ENCODE measurements at places on chromosomes 11 and 22.

- DNase-seq: no peak
These were observed 69.9 kb downstream of the BUD13 start for GRCh38 chr11:116702772-116703385.

GRCh38 chr11:32316858-32317642, 118.3 kb downstream of the WT1 start:
- no peak for DNase-seq

GRCh38 chr11:127590314-127590713, 589.7 kb upstream of the KIRREL3 start:
- no peak for DNase-seq

- DNase-seq: no peak
These were observed 15.1 kb downstream of the JHY start for GRCh38 chr11:122897606-122898210.

- DNase-seq: no peak
These were observed 21.7 kb upstream of the NRGN start for GRCh38 chr11:124717786-124718651.

DNA sequence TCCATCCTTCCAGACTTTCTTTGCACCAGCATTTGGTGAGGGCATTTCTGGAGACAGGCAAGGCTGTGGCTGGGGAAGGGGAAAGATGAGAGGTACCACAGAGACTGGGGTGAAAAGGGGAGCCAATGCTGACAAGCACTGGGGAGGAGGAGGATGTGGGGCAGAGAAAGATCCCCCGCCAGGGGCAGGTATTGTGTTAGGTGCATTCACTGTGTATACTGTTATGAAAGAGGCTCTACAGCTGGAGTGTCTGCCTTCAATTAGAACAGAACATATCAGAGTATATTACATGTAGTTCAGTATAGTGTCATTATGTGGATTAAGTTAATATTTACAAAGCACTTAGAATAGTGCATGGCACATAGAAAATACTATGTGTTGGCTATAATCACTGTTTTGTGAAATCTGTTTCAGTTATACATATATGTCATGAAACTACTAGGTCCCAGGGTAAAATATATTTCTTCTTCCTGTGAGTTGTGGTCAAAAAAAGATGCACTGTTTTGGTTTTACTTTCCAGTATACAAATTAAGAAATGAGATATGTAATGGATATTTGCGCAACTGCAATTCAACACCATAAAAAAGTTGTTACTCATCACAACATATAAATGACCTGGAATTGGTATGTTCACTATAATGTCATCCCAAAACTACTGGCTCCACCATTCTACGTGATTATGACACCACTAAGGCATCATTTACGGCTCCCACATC, 8.4 kb downstream of the MSANTD2 start:
- DNase-seq: no peak

DNA sequence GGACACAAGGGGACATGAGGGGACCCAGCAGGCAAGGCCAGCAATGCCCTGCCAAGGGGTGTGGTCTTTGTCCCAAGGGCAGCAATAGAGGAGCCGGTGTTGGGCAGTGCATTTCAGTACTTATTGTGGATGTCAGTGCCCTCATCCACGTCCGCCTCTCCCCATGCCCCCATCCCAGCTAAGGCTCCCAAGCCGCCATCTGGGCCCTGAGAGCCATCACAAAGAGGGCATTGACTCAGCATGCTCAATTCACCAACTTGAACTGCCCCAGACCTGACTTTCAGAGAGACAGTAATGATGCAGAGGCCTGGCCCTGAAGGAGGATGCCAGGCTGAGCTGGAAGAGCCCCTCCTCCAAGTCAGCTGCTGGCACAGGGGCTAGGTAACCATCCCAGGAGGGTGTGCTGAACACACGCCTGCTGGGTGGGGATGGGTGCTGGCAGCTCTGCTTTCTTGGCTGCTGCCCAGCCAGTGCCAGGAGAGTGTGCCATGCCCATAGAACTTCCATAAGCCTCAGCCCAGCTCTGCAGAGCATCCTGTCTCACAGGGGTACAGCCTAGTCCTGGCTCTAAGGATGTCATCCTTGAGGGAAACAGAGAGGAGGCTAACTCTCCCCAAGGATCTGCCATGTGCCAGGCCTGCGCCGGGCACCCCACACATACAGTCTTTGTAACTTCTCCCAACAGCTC, 46.5 kb downstream of the PDE2A start:
- no peak for DNase-seq

DNA sequence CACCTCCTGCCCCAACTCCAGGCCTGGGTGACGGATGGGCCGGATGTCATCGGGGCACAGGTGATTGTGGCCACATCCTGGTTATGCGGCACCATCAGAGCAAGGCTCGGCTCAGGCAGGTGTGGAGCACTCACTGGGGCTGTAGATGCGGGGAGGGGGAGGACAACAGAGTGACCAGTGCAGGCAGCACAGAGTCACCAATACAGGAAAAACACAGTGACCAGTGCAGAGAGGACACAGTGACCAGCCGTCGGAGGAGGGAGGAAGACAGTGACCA, 209.1 kb downstream of the BRD1 start:
- no peak for DNase-seq

GRCh38 chr22:35912658-35913057, 116.0 kb downstream of the RBFOX2 start:
- no peak for DNase-seq

DNA sequence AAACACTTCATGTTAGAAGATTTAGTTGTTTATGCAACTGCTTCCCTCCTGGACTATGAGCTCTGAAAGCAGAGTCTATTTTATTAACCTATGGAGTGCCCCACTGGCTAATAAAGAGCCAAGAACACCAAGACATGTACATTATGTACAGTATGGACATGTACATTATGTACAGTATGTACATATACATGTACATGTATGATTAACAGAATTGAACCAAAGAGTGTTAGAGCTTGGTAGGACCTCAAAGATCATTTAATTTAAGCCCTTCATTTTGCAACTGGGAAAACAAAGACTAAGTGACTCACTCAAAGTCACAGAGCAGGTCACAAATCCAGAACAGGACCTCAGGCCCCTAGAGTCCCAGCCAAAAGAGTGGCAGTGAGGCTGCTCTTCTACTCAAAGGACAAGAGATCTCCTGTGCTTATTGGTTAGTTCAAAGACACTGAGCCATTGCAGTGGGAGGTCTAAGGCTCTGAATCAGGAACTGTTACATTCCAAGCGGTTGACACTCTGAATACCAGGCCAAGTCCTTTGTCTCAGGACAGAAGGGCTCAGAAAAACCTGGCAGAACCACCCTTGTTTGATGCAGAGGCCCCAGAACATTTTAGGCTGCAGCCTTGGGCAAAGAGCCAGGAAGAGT, 103.8 kb downstream of the FAM168A start:
- DNase-seq: no peak
